ENCODE measurements at places on chromosomes 2 and 18.

- ATAC-seq: no peak
These were observed 10.5 kb downstream of the CROCC2 start for GRCh38 chr2:240916571-240917008.

DNA sequence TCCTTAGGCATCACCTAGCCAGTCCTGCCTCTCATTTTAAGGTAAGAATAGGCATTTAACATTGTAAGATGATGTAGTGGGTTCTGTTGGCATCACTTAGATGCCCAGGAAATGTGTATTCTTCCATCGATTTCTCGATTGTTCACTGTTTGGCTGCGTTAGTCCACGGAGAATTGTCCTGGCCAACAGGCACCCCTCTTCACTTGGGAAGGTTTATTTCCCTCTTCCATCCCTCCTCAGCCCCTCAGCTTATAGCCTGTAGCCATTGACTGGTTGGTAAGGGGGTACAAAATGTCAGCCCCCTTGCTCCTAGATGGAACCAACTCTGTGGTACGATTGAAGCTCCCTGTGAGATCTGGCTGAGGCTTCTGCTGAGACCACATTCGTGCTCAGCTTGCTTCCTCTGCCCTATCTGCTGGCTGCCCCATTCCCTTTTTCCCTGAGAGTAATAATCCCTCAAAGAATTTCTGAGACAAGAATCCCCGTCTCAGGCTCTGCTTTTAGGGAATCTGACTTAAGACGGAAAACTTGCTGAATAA lies 43.4 kb downstream of the PLEKHA3 start:
- ATAC-seq: no peak

DNA sequence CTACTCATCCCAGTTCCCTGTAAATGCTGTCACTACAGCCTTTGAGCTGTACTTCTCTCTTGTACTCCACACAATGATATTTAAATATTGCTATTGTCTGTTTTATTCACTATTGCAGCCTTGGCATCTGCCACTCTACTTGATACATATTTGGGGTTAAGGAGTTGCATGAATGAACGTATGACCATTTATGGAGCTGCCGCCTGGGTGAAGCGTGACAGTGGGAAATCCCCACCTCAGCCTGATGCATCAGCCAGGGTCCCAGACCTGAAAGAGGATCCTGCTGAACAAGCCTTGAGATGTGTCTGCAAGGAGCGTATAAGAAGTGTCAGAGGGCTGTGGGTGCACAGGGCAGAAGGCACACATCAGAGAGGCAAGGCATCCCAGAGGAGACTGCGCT lies 39.1 kb downstream of the MRPL35 start:
- peak; percentile 89 for ATAC-seq

- no peak for ATAC-seq
These were observed 126.8 kb downstream of the CLIP4 start for GRCh38 chr2:29241955-29242565.

DNA sequence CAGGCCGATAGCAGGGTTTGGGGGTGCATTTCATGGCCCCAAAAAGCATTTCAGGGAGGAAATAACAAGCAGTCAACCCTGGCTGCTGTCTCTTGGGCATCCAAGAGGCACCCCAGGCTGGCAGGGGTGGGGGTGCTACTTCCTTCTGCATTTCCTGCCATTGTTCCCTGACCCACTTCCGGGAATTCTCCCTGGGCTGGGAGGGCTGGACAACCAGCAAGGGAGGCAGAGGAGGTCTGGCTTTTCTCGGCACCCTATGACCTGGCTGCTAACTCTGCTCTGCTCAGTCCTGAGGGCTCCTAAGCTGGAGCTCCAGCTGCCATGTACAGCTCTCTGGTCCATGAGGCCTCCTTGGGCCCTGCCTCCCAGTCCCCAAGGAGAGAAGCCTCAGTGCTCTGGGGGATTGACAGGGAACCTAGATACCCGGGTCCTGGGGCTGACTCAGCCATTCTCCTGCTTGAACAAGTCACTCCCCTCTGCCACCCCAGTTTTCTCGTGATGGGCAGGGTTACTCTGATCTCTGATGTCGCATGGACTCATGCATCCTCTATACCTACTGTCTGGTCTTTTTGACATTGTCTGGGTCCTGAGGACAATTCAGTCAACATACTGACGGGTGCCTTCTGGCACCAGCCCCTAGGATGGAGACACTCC lies 47.2 kb downstream of the DYSF start:
- ATAC-seq: no peak

DNA sequence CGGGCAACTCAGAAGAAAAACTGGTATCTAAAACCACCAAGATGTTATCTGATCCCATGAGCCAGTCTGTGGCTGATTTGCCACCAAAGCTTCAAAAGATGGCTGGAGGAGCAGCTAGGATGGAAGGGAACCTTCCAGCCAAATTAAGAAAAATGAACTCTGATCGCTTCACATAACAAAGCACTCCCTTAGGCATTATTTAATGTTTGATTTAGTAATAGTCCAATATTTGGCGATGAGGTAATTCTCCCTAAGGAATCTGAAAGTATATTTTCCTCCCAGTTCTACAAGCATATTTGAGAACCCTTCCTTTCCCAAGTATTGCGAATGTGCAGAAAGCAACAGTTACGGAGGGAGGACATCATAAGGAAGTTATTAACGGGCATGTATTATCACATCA lies 156.6 kb downstream of the KCNJ3 start:
- no peak for ATAC-seq

GRCh38 chr18:5518899-5519371 lies 24.9 kb downstream of the EPB41L3 start:
- no peak for ATAC-seq

GRCh38 chr18:79479116-79479760 lies 83.5 kb downstream of the NFATC1 start:
- no peak for ATAC-seq

GRCh38 chr2:105338020-105338385 lies 663 bp downstream of the C2orf49 start:
- no peak for ATAC-seq

GRCh38 chr18:47877892-47878291 lies 52.6 kb downstream of the SMAD2 start:
- no peak for ATAC-seq

DNA sequence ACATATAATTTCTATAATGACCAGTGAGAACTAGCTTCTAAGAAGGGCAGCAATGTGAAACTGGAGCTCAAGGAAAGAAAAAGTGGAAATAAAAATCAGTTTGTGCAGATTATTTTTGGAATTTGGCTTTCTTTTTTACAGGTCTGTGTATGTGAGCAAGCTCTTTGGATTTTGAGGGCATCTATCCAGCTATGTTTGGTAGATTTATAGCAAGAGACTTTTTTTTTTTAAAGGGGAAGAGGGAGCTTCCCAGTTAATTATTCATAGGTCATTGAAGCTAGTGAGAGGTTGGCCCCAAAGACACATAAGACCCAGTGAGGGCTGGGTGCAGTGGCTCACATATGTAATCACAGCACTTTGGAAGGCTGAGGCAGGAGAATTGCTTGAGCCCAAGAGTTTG lies 24.0 kb upstream of the COLEC12 start:
- no peak for ATAC-seq

- no peak for ATAC-seq
These were observed 635 bp downstream of the SETBP1 start for GRCh38 chr18:44681076-44681970.

GRCh38 chr18:72935744-72936143 lies 68.0 kb upstream of the NETO1 start:
- no peak for ATAC-seq

DNA sequence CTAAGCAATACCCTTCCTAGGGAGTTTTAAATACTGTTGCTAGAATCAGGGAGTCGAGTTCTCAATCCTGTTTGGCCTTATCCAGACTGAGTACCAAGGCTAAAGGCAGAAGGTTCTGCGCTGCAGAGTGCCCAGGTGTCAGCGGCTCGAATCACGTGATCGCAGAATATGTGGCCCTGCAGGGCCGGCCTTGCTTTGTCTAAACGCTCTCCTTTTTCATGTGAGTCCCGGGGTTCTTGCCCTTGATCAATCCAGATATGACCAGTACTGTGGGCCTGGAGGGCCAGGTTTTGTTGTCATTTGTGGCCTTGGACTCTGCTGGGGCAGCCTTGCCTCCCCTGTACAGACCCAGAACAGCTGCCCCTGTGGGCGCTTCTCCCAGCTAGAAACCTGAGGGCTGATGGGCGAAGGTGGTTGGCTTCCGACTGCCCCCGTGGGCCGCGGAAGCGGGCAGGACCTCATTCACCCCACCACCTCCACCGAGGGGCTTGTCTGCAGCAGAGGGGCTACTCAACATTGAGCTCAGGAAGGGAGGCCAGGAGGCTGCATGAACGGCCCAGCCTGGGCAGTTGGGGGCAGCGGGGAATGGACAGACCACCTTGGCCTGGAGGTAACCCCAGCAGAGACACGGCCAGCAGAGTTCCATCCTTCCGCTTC lies 225.0 kb downstream of the ALPK2 start:
- ATAC-seq: no peak

- no peak for ATAC-seq
These were observed 130.9 kb upstream of the ARHGAP28 start for GRCh38 chr18:6598657-6599056.

DNA sequence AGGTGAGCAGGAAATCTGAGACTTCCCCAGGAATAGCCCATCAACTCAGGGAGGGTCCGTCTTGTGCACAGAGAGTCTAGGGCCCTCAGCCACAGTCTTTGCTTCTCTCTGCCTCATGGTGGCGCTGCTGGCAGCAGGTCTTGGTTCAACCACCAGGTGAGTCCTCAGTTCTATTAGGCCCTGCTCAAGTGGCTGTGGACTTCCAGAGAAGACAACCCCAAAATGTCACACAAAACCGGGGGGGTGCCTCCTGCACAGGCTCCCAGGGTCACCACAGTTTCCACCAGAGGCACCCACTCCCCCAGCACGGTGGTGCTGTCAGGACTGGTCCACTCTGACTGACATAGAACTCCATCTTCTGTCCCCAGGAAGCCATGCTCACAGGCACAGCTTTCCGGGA lies 2.4 kb upstream of the CHRNG start:
- no peak for ATAC-seq

DNA sequence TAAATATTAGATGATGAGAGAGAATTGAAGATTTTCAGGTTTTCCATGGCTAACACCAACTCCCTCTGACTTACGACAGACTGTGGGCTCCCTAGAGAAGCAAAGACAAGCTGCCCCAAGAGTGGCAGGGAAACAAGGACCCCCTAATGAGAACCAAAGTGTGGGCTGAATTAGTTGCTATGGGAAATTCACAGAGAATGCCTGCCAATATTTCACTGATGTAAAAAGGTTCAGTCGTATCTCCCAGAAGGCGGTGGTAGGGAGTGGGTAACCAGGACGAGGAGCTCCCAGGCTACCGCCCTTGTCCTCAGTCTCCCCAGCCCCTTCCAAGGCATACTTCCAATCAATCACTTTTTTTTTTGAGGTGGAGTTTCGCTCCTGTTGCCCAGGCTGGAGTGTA lies 113.6 kb downstream of the LAMA1 start:
- ATAC-seq: no peak

DNA sequence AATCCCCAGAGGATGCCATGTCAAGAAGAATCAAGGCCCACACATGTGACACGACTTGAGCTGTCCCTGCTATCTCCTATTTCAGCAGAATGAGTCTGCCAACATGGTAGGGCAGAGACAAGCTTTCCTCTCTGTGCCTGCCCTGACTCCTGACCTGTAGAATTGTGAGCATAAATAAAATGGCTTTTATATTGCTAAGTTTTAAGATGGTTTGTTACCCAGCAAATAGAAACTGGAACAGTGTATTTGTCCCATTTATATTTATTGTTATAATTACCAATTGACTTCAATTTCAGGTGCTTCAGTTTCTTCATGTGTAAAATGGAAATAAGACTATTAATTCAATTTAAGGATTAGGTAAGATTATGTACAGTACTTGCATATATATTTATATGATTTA lies 90.5 kb downstream of the ASB1 start:
- no peak for ATAC-seq

DNA sequence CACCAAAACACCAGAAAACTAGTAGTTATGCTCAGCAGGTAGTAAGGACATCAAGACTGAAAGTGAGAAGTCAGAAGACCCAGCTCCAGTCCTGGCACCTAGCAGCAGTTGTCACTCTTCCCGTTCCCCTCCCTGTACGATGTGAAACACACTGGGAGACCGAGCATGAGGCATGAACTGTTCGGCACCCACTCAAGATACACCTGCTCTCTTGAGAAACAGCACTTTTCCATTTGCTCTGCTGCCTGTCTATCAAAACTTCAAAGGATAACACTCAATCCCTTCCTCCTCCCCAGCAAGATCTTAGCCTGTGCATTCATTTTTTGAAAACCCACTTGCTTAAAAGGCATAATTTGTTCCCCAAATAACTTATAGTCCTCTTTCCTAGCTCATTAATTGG lies 123.9 kb downstream of the PLEKHM3 start:
- ATAC-seq: no peak

DNA sequence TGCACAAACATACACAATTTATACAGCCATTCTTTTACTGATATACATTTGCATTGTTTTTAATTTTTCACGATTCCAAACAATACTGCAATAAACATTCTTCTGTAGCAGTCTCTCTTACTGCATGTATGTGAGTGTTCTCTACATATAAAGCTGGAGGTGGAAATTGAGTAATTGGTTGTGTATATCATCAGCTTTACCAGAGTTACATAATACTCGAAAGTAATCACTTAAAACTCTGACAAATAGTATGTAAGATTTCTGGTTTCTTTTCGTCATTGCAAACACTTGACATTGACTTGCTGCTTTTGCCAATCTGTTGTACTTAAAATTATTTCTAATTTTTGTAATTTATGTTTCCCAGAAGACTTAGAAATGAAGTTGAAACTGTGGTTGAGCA lies 110.2 kb downstream of the TDRD15 start:
- ATAC-seq: no peak

- ATAC-seq: no peak
These were observed 398.3 kb upstream of the TNP1 start for GRCh38 chr2:217258170-217258569.

- no peak for ATAC-seq
These were observed 140.0 kb upstream of the SERTAD2 start for GRCh38 chr2:64793701-64794100.

DNA sequence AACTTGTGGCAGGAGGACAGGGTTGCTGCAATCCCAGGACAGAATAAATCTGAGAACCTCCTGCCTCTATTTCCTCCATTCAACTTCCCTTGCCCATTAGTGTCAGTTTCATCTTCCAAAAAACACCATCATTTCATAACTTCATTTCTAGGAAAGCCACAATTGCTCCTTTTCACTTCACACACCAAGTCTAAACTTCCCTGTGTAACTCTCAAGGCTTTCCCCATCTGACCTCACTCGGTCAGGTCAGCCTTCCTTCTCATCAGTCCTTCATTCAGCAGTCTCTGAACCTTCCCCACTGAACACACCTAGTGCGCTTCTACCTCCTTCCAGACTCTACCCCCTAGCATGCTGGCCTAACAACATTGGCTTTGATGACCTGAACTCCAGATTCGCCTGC lies 35.8 kb downstream of the TCF7L1 start:
- no peak for ATAC-seq

- ATAC-seq: no peak
These were observed 545.8 kb downstream of the CNTNAP5 start for GRCh38 chr2:124570872-124571271.

DNA sequence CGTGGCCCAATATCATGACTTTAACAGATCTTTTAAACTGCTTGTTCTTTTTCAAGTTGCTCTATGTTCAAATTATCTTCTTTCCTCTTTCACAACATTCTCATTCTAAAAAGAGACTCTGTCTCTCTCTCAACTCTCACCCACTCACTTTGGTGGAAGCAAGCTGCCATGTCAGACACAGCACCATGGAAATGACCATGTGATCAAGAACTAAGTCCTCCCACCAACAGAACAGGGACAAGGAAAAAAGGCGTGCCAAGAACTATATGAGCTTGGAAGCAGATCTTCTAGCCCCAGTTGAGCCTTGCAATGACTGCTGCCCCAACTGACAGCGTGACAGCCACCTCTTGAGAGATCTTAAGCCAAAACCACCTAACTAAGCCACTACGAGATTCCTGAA lies 23.9 kb downstream of the BAZ2B start:
- ATAC-seq: no peak

- no peak for ATAC-seq
These were observed 14.7 kb downstream of the GRB14 start for GRCh38 chr2:164606557-164606956.

Measured in activated T-helper 17 cell treated with anti-CD3 and anti-CD28 coated beads, Interleukin-2, amount 50 U/mL, for 72 hours (primary cell).